ENCODE measurements at places on chromosomes 7 and 10. TPM values are rescaled to one million over a fixed set of nuclear protein-coding genes. Genes with fewer than 3 reads are reported as not detected.

TMEM139 gene
- 1.7 TPM for total RNA-seq

ETV1 gene
- total RNA-seq = 0.39 TPM

LRRD1 gene
- 0.11 TPM for total RNA-seq

INMT gene
- total RNA-seq = not detected

CHRM2 gene
- 0.11 TPM for total RNA-seq

UCMA gene
- total RNA-seq = not detected

SORCS1 gene
- not detected for total RNA-seq

CALHM3 gene
- total RNA-seq = 0.39 TPM

BAIAP2L1 gene
- 40.8 TPM for total RNA-seq

NUTM2A gene
- total RNA-seq = 3.9 TPM

FRMD4A gene
- total RNA-seq = 25.5 TPM

SLC18A2 gene
- not detected for total RNA-seq

ACTL6B gene
- total RNA-seq = not detected

ANKRD30A gene
- not detected for total RNA-seq

SPDYE1 gene
- not detected for total RNA-seq

NXPH1 gene
- total RNA-seq = not detected

HTR5A gene
- total RNA-seq = not detected

CTAGE4 gene
- total RNA-seq = 4.7 TPM

GPR85 gene
- 26.0 TPM for total RNA-seq

PTPRN2 gene
- total RNA-seq = under 0.01 TPM

CEP55 gene
- 8.4 TPM for total RNA-seq

ITPRIP gene
- total RNA-seq = 7.9 TPM

PLXNA4 gene
- total RNA-seq = 0.33 TPM

SMURF1 gene
- 25.5 TPM for total RNA-seq

HELLS gene
- total RNA-seq = 15.7 TPM

RAPGEF5 gene
- 1.1 TPM for total RNA-seq

GIMAP6 gene
- total RNA-seq = not detected

NPFFR1 gene
- total RNA-seq = not detected

EN2 gene
- not detected for total RNA-seq

PVRIG gene
- not detected for total RNA-seq

DDX56 gene
- total RNA-seq = 58.5 TPM

CUZD1 gene
- total RNA-seq = 0.39 TPM

RSPH10B2 gene
- not detected for total RNA-seq

WIPF3 gene
- total RNA-seq = 0.39 TPM

MRC1 gene
- 0.11 TPM for total RNA-seq

CRPPA gene
- total RNA-seq = 1.6 TPM

CDK1 gene
- total RNA-seq = 16.3 TPM

MAGI2 gene
- total RNA-seq = 9.5 TPM

Measured in placental epithelial cell (primary cell).